Lung (tissue), 17 donors: ENCODE measurements at places on chromosomes 7 and 10. TPM values are rescaled to one million over a fixed set of nuclear protein-coding genes. Genes with fewer than 3 reads are reported as not detected.

ELFN1 gene
- 0.89 TPM for total RNA-seq

GRCh38 chr10:128310971-128311658 lies 184.9 kb upstream of the MKI67 start:
- no peak overlapping the region for H3K27ac ChIP-seq
- no peaks in the 10 kb centered on the region for H3K27me3 ChIP-seq
- no peaks in the 10 kb centered on the region for H3K36me3 ChIP-seq

DNA sequence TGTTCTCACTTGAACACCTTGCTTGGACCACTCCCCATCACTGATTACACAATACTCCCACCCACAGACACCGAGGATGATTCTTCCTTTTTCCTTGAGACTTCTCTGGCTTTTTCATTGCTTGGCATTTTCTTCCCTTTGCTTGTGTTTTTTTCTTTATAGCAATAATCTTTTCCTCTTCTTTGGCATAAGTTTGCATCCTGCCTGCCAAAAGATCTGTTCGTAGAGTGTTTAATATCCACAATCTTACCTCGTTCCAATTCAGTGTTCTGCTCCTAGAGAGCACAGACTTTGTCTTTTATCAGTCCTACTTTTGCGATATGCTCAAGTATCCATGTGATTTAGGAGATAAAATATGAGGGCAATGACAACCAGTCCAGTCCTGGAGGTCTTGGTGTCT lies 303.3 kb upstream of the CDC14C start:
- H3K27ac ChIP-seq: no peak overlapping the region
- no peak for DNase-seq
- H3K4me1 ChIP-seq: peaks cover 11% of the 10 kb centered on the region
- no peaks in the 10 kb centered on the region for H3K27me3 ChIP-seq
- H3K4me3 ChIP-seq: no peak overlapping the region
- no peaks in the 10 kb centered on the region for H3K36me3 ChIP-seq

DNA sequence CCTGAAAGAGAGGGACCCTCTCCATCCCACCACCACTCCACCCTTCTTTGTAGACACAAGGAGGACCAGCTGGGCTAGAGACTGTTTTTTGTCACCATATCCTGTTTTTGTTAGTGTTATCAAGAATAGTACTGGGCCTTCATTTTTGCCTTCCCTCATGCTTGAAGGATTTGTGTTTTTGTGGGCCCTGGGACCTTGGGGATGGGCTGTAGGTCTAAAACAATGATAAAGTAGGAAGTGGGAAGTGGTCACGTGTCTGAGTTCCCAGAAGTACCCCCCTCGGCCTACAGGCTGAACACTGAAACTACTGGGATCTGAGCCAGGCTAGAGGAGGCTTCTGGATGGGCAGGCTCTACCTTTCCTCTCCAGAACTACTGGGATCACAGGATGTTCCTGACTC lies 8.9 kb downstream of the AGFG2 start:
- no peaks in the 10 kb centered on the region for H3K4me1 ChIP-seq
- H3K4me3 ChIP-seq: no peak overlapping the region
- peak; percentile 69 for DNase-seq
- no peaks in the 10 kb centered on the region for H3K27me3 ChIP-seq

GRCh38 chr7:25520017-25520416 lies 291.7 kb upstream of the NPVF start:
- no peaks in the 10 kb centered on the region for H3K36me3 ChIP-seq
- H3K27ac ChIP-seq: no peak overlapping the region
- H3K4me1 ChIP-seq: no peaks in the 10 kb centered on the region
- H3K27me3 ChIP-seq: peaks cover 4% of the 10 kb centered on the region
- H3K4me3 ChIP-seq: no peak overlapping the region
- no peak for DNase-seq

DNA sequence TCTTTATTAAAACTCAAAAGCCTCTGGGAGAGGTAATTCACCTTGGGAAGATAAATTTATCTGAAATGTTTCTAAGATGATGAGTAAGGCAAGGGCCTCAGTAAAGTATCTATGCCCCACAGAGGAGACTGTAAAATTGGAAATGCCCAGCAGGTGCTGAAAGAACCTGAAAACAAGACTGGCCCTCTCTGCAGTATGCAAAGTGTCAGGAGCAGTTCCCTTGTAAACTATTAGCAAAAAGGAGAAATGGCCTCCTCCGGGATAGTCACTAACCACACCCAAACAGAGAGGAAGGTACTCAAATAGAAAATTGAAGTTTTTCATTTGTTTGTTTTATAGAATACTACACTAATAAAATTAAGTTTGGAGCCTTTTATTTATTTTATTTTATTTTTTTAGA lies 81.2 kb downstream of the FZD1 start:
- no peak for DNase-seq
- no peaks in the 10 kb centered on the region for H3K36me3 ChIP-seq
- H3K4me1 ChIP-seq: peaks cover 16% of the 10 kb centered on the region

CEP55 gene
- 3.5 TPM for total RNA-seq

GRCh38 chr7:91916051-91916440 lies 24.6 kb upstream of the AKAP9 start:
- H3K4me3 ChIP-seq: no peak overlapping the region
- no peaks in the 10 kb centered on the region for H3K4me1 ChIP-seq
- H3K36me3 ChIP-seq: no peaks in the 10 kb centered on the region
- H3K27ac ChIP-seq: no peak overlapping the region
- no peaks in the 10 kb centered on the region for H3K27me3 ChIP-seq

NRP1 gene
- total RNA-seq: 95.8 TPM

DNA sequence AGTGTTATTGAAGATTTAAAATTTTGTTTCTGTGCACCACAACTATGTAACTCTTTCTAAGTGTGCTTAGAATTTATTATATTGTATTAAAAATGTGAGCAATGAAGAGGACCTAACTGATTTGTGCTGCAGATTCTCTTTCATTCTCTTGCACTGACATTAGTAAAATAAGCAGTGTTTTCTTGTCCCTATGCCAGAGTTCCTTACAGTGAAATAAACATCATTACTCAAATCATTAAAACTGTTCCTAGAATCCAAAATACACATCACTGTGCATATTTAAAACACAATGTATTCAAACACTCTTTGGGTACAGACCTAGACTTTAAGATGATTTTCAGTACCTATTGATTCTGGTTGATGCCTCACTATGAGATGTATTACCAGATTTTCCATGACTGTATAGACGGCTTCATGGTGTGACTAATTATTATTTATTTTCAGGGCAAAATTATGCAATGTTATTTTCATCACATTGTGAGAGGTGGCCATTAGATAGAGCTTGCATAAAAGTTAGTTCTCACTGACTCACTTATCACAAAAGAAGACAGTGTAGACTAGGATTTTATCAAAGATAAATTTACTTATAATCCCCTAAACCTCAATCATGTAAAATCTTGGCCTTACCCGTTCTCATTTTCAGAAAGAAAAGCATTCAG lies 93.4 kb downstream of the PTPRZ1 start:
- H3K27ac ChIP-seq: no peak overlapping the region
- no peaks in the 10 kb centered on the region for H3K36me3 ChIP-seq
- H3K4me1 ChIP-seq: no peaks in the 10 kb centered on the region
- no peak for DNase-seq

- H3K4me3 ChIP-seq: no peak overlapping the region
- no peaks in the 10 kb centered on the region for H3K4me1 ChIP-seq
- no peaks in the 10 kb centered on the region for H3K27me3 ChIP-seq
- DNase-seq: no peak
- no peaks in the 10 kb centered on the region for H3K36me3 ChIP-seq
Measured at GRCh38 chr7:157514746-157515145, 177.9 kb downstream of the DNAJB6 start.

PIP gene
- 37.1 TPM for total RNA-seq

DNA sequence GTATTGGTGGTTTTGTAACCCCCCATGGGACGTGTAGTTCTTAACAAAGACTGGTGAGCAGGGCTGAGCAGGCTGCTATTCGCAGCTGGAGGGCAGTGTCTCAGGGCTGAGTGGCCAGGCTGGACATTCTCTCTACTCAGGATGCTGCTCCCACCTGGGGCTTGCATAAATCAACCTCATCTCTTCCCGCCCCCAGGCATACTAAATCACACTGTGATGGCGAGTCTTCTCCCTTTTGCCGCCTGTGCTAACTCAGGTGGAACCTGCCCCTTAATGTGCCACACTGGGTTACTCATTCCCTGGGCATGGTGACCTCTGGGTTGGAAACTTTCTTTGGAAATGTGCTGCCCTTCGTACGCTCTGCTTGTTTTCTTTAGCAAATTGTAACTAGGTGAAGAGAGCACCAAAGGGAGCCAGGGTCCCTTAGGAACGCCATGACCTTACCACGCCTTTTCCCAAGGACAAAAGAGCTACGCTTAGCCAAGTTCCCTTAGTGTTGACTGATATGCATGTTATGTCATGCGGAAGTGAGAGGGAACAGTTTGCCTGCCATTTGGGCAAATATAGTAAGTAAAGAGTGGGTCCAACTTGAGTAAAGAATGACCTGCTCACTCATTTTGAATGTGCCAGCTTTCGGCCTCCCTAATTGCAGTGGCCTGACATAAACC lies 40.4 kb upstream of the COBL start:
- H3K27me3 ChIP-seq: no peaks in the 10 kb centered on the region
- H3K4me1 ChIP-seq: no peaks in the 10 kb centered on the region
- no peaks in the 10 kb centered on the region for H3K36me3 ChIP-seq
- peak; percentile 8 for DNase-seq
- H3K4me3 ChIP-seq: no peak overlapping the region

GRCh38 chr10:134247-135131 lies 766 bp upstream of the ZMYND11 start:
- peaks cover 4% of the 10 kb centered on the region for H3K4me1 ChIP-seq
- peak overlapping the region; percentile 96 for H3K27ac ChIP-seq
- H3K27me3 ChIP-seq: no peaks in the 10 kb centered on the region
- no peaks in the 10 kb centered on the region for H3K36me3 ChIP-seq
- peak overlapping the region; percentile 88 for H3K4me3 ChIP-seq

LMOD2 gene
- total RNA-seq: 1.1 TPM

GRCh38 chr7:135326636-135327280 lies 93.1 kb downstream of the STRA8 start:
- no peaks in the 10 kb centered on the region for H3K36me3 ChIP-seq
- DNase-seq: peak; percentile 11
- no peaks in the 10 kb centered on the region for H3K27me3 ChIP-seq
- no peaks in the 10 kb centered on the region for H3K4me1 ChIP-seq
- H3K4me3 ChIP-seq: no peak overlapping the region

GRCh38 chr10:33287112-33287511 lies 47.4 kb downstream of the NRP1 start:
- peaks cover 56% of the 10 kb centered on the region for H3K4me1 ChIP-seq
- no peak overlapping the region for H3K4me3 ChIP-seq

DNA sequence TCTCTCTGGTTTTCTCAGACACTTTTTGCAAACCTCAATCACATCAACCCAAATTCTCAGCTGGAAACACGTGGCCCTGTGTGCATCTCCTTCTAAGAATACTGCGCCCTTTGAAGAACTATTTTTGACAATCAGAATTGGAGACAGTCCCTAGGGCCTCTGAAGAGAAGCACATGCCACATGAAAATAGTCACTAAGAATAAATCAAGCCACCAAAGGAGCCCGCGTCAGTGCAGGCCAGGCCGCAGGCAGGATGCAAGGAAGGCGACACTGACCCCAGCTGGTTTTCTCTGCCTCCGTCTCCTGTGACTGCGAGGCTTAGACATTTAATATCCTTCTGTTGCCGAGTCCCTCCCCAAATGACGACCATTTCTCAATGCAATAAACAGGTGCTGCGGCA lies 88.0 kb upstream of the ADAM12 start:
- no peaks in the 10 kb centered on the region for H3K27me3 ChIP-seq
- no peaks in the 10 kb centered on the region for H3K36me3 ChIP-seq
- H3K4me1 ChIP-seq: no peaks in the 10 kb centered on the region
- no peak overlapping the region for H3K4me3 ChIP-seq
- DNase-seq: peak; percentile 48

KIF20B gene
- total RNA-seq: 10.2 TPM

- H3K36me3 ChIP-seq: no peaks in the 10 kb centered on the region
- H3K4me1 ChIP-seq: no peaks in the 10 kb centered on the region
- no peak for DNase-seq
- H3K4me3 ChIP-seq: no peak overlapping the region
- no peaks in the 10 kb centered on the region for H3K27me3 ChIP-seq
- no peak overlapping the region for H3K27ac ChIP-seq
Measured at GRCh38 chr10:31687663-31688482, 240.8 kb downstream of the ARHGAP12 start.
